Foreskin fibroblast (primary cell): ENCODE measurements at places on chromosomes 3 and 15.

- peak; percentile 98 for DNase-seq
These were observed 13.3 kb upstream of the PAQR9 start for GRCh38 chr3:142976621-142977398.

DNA sequence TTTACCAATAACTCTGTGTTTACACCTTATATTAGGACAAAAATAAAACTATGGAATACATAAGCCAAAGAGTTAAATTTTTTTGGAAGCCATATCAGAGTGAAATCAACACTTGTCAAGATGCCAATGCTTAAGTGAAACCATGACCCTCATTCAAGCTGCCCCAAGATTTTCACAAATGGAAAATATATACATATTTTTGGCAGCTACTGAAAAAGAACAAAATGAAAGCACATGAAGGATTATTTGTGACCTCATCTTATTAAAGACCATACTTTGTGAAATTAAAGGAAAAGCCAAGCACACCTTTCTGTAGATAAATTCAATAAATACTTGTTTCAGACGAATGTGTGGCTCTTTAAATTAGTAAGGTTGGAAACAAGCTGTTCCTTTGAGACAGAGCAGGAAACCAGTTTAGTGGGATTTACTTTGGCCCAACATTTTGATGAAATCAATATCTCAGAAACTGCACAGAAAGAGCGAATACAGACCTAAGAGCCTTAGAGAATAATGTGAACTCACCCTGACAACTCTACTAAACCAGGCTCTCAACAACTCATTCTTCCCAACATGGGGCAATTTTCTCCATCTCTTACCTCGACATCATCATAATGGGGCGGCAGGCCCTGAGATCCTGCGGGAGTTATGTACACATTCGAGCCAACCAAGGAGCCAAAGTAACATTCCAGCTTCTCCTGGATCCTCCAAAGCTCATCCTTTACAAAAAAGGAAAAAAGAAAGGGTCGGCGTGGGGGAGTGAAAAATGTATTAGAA, 11.1 kb downstream of the RIOX2 start:
- peak; percentile 44 for DNase-seq

- DNase-seq: no peak
These were observed 8.7 kb downstream of the ZNF774 start for GRCh38 chr15:90360746-90361145.

GRCh38 chr15:81178365-81178764, 18.3 kb upstream of the IL16 start:
- DNase-seq: no peak

GRCh38 chr3:100891827-100892226, 101.4 kb downstream of the ABI3BP start:
- DNase-seq: no peak
